ENCODE measurements at places on chromosomes 4 and X. TPM values are rescaled to one million over a fixed set of nuclear protein-coding genes. Genes with fewer than 3 reads are reported as not detected.

COX7B2 gene
- not detected for total RNA-seq

DNA sequence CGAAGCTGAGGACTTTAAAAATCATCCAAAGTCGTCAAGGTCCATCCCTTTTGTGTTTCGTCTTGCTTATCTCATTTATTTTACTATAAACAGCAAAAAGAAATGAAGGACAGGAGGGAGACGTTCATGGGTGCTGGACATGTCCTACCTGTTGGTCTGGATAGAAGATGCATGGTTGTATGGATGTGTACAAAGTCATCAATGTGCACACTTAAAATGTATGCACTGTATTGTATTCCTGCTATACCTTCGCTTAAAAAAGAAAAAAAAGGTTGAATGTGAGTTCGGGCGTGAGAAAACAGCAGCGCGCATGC, 313 bp upstream of the BLOC1S4 start:
- DNase-seq, result no peak

DNA sequence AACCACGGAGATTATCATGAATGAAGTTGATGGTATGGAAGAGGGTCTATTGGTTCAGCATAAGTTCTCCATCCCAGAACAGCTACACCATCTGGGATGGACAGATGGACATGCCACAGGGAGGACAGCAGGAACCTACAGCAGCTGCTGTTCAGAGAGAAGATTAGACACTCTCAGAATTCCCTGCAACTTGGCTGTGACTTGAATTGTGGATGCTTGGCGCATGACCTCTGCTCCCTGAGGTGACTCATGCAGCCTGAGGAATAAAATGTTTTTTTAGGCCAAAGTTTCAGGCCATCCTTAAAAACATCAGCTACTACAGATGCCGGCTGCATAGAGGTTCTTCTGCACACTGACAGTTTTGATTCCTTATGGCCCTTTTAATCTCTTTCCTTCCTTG, 97.3 kb downstream of the RS1 start:
- DNase-seq, result no peak

MAGEC2 gene
- total RNA-seq, result not detected

FDCSP gene
- not detected for total RNA-seq

SLC6A14 gene
- 0.28 TPM for total RNA-seq

- peak; percentile 28 for DNase-seq
Measured at GRCh38 chr4:22941688-22942375, 249.1 kb downstream of the GBA3 start.

DNA sequence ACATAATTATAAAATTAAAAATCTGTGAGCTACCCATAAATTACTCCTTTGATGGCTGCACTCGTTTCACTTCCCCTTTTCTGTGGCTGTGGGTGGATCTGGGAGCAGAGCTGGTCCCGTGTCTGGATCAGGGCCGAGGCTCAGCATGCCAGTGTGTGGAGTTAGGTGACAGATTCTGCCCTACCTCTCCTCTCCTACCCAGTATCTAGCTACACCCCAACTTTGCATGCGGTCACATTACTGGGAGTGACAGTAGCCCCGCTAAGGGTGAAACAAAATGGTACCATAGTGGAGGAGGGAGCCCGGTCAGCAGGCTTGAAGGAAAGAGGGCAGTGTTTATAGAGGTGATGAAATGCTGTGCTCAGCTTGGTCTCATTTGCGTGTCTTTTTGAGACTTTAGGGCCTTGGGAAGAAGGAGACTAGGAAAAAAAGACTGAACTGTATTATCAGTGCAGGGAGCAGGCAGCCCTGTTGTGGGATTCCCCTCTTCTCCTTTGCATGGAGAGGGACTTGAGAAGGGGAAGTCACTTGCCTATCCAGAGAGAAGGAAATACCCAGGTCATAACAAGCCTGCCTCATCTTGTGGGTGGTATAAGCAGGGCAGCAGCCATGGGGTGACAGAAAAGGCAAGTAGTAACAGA, 48.4 kb downstream of the ARHGAP10 start:
- no peak for DNase-seq

OPRPN gene
- total RNA-seq, result not detected

SPIN2A gene
- 1.1 TPM for total RNA-seq

DNA sequence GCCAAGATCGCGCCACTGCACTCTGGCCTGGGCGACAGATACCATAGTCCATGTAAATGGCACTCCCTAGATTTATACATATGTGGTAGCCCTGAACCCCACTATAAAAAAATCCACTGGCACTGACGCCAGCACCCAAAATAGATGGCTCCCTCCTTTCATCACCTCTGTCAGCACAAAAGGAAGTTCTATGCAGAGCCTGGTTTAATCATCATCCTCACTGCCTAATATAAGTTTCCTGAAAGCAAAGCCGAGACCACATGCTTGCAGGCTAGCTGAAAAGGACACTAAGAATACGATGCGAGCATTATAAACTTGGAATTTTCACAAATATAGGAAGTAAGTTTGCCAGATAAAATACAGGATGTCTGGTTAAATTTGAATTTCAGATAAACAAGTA, 27.5 kb upstream of the DOCK11 start:
- DNase-seq, result no peak

LRRC66 gene
- 5.4 TPM for total RNA-seq

DNA sequence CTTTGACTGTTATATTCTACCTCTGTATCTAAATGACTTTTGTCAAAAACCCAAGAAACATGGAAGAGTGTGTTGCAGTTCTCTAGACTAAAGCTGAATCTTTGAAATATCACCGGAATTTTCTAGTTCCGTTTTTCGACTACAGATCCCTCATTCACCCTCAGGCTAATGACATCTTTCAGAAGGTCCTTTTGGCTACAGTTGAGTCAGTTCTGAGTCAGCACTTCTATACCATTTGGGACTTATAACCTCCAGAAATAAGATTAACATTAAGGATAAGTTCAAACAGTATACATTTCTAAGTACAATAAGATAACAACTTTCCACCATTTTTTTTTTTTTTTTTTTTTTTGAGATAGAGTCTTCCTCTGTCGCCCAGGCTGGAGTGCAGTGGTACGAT, 331.0 kb upstream of the CPXCR1 start:
- DNase-seq, result no peak

DNA sequence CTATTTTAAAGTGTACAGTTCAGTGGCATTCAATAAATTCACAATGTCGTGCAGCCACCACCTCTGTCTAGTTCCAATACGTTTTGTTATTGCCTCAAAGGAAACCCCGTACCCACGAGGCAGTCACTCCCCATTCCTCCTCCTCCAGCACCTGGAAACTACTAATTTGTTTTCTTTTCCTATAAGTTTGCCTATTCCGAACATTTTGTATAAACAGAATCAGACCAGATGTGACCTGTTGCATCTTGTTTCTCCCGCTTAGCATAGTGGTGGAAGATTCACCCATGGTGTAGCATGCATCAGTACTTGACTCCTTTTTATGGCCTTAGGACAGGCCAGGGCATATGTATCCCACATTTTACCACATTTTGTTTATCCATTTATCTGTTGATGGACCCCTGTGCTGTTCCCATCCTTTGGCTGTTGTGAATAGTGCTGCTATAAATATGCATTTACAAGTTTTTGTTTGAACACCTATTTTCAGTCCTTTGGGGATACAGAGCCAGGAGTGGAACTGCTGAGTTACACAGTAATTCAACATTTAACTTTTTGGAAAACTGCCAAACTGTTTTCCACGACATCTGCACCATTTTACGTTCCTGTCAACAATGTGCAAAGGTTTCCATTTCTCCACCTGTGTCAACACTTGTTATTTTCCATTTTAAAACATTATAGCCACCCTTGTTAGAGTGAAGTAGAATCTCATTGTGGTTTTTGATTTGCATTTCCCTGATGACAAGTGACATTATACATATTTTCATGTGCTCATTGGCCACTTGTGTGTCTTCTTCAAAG, 57.8 kb upstream of the STX18 start:
- no peak for DNase-seq
